ENCODE measurements at places on chromosomes 1 and 21.
A peak's percentile ranks its signal among the peaks of the same experiment; 100 is the strongest.

DNA sequence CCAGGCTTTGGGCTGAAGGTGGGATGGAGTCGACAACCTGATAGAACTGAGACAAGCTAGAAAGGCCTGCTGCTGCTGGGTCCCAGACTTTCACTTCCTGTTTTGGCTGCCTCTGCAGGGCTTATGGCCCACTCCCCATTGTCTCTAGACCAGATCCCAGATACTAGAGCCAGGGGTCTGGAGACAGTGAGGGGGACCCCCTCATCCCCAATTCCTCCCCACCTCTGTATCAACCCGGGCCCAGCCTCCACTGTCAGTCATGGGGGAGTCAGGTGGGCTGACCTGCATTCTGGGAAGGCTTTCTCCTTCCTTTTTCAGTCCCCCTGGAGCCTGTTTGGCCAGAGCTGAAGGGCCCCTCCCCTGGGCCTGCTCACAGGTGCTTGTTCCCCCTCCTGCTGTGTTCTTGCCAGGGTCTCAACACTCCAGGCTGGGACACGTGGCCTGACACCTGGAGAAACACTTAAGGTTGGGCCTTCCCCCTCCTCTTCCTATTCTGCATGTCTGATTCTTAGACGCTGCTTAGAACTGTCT lies 18.0 kb upstream of the ETV3L start:
- DNase-seq, result no peak

- no peak for DNase-seq
Measured at GRCh38 chr1:192539297-192540092, 36.1 kb upstream of the RGS1 start.

DNA sequence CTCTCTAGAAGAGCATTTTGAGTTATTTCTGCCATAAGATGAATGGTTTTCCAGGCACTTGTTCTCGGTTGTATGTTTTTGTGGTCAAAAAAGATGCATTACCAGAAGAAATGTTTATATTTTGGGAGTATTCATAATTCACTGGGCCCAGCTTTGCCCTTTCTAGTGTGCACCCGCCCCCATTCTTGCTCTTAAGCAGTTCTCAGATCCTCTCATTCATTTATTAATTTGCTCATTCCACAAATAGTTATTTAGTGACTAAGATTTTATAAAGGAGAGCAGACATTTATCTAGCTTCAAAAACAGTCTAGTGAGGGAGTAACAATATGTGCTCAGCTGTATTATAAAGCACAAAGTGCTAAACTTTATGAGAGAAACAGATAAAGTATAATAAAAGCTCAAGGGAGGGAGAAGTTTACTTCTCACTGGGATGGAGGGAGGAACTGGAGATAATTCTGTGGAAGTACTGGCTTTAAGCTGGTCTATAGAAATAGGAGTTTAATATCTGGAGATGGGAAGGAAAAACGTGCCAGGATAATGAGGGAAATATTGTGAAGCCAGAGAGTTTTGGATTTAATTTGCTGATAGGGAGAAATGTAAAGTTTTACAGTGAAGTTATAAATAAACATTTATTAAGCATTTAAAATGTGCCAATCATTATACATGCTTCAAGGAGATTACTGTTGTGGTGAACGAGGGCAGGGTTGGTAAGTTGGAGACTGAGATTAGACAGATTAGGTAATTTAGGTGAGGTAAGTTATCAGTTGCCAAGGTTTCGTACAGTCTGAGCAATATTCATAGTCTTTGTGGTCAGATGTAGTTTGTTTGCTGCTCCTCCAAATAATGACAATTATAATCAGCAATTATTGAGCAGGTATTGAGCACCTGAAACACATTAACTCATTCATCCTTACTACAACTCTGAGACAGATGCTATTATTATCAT lies 9.1 kb upstream of the MACF1 start:
- DNase-seq, result no peak

DNA sequence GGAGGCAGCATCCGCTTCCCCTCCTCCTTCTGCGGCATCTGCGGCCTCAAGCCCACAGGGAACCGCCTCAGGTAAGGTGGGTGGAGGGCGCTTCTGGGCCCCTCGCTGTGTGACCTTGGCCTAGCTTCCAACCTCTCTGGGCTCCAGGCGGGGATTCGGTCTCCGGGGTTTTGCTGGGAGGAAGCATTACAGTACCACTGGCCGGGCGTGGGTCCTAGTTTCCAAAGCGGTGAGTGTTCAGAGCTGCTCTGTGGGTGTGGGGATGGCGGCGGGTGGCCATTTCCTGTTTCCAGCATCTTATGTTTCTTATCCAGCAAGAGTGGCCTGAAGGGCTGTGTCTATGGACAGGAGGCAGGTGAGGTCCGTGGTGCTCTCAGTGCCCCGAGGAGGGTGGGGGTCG lies 11.6 kb downstream of the FAAH start:
- no peak for DNase-seq

- peak; percentile 65 for DNase-seq
Measured at GRCh38 chr1:205976708-205977401, 26.3 kb downstream of the RAB7B start.

DNA sequence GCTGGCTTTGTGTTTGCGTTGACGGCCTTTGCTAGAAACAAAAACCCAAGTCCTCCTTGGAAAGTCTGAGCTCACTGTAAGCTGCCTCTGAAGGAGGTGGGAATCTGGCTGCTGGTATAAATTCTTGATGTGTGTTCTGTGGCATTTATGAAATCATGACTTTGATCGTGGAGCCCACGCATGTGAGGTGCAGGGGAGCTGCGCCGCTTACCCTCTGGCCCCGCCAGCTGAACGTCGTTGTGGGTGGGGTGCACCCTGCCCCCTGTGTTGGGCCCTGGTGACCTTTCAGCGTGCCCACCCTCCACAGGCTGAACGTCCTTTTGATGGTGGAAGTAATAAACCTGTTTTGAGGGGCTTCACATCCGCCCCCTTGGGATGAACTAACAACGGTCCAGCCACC lies 21.2 kb upstream of the DIP2A start:
- DNase-seq, result no peak

DNA sequence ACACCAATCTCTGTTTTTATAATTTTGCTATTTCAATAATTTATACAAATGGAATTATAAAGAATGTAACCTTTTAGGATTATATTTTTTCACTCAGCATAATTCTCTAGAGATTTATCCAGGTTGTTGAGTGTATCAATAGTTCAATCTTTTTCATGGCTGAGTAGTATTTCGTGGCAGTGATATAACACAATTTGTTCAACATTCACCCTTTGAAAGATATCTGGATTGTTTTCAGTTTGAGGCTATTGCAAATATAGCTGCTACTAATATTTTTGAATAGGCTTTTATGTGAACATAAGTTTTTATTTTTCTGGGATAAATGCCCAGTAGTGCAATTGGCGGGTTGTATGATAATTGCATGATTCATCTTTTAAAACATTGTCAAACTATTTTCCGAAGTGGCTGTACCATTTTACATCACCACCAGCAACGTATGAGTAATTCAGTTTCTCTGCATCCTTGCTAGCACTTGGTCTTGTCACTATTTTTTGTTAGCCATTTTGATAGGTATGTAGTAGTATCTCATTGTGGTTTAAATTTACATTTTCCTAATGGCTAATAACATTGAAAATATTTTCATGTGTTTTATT lies 55.6 kb upstream of the ABCD3 start:
- no peak for DNase-seq

DNA sequence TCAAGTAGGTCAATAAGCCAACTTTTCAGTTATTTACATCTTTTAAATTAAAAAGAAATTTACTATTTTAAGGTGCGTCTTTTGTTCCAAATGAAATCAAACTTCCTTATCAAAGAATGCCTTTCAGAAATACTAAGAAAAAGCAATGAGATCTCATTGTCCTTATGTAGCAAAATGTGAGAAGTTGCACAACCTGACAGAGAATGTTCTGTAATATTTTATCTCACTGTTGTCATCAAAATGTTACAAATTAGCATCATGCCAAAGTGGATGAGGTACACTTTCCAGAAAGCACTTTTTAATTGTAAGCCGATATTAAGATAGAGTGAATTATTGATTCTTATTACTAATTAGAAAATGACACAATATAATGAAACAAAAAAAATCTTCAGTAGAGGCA lies 50.4 kb downstream of the KCNT2 start:
- no peak for DNase-seq

DNA sequence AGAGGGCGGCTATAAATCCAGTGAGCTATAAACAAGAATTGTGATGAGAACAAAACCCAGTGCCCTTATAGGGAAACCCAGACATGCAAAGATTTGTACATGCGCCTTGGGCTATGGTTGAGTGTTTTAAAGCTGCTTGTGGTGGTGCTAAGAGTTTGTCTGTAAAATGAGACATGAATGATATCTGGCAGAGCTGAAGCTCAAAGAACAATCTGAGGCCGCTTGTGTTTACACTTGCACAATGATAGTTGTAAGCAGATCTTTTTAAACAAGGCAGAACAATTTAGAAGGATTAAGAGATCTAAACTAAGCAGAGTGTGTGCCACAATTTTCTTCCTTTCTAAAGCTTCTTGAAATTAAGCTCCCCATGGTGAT lies 80.4 kb upstream of the ADAMTS5 start:
- no peak for DNase-seq

- no peak for DNase-seq
Measured at GRCh38 chr1:228105270-228105995, 2.3 kb upstream of the C1orf35 start.

DNA sequence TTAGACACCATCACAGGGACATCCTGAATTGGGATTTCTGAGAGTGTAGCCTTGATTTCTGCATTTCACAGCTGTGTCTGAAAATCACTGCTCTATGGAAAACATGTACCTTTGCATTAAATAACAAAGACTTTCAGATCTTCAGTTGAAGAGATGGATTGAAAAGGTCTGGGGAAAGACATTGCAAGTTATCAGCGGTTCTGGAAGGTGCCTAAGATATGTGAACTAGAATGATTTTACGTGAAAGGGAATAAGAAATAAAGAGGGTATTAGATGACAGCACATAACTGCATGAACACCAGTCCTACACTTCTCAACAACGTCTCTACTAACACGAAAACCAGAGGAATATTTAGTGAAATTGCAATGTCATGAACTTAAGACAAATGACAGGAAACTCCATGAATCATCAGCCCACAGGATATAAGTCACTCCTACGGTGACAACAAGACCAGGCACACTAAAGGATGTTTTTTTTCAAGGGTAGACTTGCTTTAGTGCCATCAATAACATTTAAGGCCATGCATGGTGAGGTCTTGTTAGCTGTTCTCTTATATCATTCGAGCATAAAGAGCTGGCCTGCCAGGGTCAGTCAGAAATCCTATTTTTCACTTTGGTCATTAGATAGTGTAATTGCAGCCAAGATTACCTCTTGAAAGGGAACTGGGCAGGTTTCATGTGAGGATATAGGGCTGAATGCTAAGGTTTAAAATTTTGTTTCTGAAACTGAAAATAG lies 283.1 kb downstream of the GRIK1 start:
- no peak for DNase-seq

DNA sequence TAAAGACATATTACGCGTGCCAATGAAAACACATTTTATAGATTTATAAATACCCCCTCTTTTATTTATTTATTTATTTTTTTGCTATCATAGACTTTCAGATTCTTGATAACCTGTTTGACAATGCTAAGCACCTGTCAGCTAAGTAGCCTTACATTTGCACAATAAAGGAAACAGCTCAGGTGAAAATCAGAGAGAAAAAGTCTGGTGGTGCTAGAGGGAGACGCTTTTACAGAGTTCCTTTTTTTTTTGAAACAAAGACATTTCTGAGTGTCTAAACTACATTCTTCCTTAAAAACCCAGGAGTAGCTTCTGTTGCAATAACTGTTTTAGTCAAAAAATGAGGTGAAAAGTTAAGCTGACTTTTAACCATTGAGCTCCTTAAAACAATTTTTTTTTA lies 1611.6 kb downstream of the NCAM2 start:
- DNase-seq, result no peak

DNA sequence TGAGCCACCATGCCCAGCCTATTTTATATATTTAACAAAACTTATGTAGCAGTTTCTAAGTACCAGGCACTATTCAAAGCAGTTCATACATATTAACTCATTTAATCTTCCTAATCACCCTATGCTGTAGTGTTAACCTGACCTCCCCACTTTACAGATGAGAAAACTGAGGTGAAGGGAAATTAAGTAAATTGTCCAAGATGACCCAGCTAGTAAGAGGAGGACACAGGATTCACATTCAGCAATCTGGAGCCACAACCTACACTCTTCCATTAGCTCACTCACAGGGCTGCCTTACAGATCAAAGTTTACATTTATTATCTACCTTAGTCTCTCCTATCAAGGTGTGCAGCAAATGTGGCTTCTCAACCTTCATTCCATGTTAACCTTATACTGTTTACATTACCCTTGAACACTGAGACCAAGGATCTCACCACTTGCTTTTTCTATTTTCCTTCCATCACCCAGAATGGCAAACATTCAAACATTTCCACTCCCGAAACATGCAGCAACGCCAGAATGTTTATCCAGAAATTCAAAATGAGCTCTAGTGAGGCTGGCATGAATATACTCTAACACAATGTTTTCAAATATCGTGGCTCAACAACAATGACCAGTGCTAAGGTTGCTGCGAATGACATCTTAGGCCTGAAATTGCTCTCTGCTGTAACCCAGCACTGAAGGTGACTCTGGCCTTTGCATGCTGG lies 24.5 kb downstream of the HIVEP3 start:
- DNase-seq, result no peak

- no peak for DNase-seq
Measured at GRCh38 chr1:31013187-31013864, 52.2 kb downstream of the PUM1 start.

DNA sequence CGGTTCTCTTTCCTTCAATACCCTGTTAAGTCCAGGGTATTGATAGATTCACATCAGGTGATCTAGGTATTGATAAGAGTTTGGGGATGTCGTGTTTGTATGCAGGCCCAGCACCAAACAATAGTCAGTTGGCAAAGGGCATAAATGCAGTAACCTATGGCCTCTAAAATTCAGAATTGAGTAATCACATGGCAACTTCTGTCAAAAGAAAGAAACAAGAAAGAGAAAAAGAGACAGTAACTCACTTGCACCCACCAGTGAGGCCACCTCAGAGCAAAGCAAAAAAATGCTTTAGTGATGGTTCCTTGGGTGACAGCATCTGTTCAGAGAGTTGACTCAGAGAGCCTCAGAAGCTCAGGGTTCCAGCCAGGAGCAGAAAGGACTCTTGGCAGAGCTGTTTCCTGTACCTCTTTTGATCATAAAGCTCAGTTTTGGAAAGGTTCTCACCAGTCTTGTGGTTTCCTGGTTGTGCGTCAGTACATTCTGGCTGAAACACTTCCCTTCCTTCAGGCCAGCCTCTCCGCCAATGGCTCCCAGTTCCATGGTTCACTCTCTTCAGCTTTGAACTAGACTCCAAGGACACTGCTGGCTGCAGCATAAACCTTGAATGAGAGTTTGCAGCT lies 70.1 kb upstream of the GORAB start:
- DNase-seq, result no peak

Measured in NCI-H510A (cell line).